ENCODE measurements at places on chromosomes 13 and 19.

GRCh38 chr19:19420570-19421298 lies 15.3 kb downstream of the GATAD2A start:
- no peak for DNase-seq

DNA sequence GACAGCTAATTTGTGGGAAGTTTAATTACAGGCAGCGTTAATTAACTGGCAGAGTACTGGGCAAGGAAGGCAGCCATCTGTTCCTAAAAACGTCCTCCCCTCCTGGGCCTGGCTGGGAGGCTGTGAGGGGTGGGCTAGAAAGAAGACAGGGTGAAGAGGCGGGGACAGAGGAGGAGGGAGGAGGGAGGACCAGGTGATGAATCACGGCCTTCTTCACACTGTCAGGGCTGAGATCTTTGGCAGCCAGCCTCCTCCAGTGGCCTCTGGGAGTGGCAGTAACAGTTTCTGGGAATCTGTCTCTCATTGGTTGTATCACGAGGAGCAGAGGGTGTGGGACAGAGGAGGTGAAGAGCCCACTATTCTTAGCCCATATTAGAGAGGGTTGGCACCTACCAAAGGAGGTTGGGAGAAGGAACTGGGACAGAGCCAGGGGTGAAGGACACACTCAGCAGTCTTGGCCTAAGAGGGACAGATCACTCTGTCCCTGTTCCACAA lies 9.6 kb upstream of the ZNRF4 start:
- DNase-seq, result no peak

GRCh38 chr13:20101467-20102316 lies 59.2 kb downstream of the GJA3 start:
- no peak for DNase-seq

GRCh38 chr13:85194482-85194881 lies 604.7 kb downstream of the SLITRK6 start:
- DNase-seq, result no peak

DNA sequence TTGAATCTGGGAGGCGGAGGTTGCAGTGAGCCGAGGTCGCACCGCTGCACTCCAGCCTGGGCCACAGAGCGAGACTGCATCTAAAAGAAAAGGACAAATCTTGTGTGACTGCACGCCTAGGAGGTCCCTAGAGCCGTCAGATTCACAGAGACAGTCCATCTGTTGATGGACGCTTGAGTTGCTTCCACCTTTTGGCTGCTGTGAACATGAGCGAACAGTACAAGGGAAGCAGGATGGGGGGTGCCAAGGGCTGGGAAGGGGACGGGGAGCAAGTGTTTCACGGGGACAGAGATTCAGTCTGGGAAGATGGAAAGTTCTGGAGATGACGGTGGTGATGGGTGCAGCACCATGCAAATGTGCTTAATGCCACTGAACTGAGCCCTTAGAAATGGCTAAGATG lies 78.7 kb downstream of the GNG7 start:
- no peak for DNase-seq

- DNase-seq, result no peak
These were observed 941 bp downstream of the DUS3L start for GRCh38 chr19:5789886-5790558.

DNA sequence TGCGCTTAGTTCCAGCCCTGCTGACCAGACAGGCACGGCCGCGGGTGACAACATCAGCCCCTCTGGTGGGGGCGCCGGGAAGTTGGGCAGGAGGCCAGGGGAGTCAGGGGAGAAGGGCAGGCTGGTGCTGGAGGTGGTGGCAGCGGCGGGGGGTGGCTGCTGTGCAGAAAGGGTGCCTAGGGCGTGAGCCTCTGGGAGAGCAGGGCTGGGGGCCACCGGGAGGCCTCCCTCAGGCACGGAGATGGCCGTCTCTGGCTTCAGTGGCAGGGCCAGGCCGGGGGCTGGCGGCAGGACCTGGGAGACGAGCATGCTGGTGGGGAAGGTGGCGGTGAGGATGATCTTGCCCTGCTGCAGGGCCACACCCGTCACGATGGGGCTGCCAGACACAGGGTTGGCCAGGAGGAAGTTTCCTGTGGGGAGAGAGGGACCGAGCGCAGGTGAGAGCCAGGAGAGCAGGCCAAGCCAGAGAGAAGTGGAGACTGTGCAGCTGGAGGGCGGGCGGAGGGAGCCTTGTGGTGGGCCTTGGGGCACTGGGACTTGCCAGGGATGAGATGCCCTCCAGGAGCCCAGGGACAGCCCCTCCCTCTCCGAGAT lies 3.3 kb downstream of the SIX5 start:
- no peak for DNase-seq

GRCh38 chr19:14476673-14477401 lies 1.7 kb upstream of the PTGER1 start:
- DNase-seq, result no peak

DNA sequence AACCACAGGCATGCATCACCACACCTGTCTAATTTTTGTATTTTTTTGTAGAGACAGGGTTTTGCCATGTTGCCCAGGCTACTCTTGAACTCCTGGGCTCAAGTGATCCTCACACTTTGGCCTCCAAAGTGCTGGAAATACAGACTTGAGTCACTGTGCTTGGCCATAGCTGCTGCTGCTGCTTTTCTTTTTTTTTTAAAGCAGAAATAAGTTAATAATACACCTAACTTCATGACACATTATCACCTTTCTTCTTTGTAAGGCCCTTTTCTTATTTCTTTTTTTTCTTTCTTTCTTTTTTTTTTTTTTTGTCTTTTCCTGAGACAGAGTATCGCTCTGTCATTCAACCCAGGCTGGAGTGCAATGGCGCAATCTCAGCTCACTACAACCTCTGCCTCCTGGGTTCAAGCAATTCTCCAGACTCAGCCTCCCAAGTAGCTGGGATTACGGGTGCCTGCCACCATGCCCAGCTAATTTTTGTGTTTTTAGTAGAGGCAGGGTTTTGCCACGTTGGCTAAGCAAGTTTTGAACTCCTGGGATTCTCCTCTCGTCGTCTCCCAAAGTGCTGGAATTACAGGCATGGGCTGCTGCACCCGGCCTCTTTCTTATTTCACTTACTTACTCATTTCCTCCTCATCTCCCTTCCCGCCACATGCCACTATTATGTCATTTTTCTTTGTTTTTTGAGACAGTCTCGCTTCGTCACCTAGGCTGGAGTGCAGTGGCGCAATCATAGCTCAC lies 8.7 kb downstream of the SHKBP1 start:
- no peak for DNase-seq

DNA sequence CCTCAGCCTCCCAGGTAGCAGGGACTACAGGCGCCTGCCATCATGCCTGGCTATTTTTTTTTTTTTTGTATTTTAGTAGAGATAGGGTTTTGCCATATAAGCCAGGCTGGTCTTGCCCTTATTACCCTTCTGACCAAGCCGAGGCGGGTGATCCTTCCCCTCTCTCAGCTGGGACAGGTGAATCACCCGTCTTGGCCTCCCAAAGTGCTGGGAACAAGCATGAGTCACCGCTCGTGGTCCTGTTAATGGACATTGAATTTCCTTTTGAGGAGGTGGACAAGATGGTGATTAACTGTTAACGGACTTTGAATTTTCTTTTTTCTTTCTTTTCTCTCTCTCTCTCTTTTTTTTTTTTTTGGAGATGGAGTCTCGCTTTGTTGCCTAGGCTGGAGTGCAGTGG lies 10.6 kb downstream of the CD70 start:
- DNase-seq, result no peak

DNA sequence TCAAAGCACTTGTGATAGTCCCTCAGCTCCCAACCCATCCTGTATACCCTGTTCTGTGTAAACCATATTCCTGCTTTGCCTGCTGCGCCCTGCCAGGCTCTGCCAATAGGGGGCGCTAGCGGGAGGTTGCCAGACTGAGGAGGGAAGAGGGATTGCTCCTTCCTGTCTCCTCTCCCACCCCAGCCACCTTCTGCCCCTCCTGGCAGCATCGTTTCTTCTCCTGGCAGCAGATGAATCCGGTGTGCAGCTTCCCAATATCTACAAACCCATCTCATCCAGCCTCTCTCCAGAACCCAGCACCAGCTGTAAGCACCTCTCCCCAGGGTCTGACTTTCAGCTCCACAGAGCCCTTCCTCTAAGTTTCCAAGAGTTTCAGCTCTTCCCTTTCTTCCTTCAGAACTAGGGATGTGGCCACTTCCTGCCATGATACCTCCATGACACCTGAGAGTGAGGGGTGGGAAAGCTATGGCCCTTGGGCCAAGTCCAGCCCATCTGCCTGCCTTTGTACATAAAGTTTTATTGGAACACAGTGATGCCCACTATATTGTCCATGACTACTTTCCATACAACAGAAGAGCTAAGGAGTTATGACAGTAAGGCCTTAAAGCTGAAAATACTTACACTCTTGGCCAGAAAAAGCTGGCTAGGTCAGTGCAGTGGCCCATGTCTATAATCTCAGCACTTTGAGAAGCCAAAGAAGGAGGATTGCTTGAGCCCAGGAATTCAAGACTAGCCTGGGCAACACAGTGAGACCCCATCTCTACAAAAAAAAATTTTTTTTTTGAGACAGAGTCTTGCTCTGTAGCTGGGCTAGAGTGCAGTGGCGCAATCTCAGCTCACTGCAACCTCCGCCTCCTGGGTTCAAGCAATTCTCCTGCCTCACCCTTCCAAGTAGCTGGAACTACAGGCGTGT lies 34.5 kb upstream of the ATP1A3 start:
- DNase-seq, result no peak

GRCh38 chr13:106329941-106330340 lies 205.5 kb downstream of the EFNB2 start:
- no peak for DNase-seq

DNA sequence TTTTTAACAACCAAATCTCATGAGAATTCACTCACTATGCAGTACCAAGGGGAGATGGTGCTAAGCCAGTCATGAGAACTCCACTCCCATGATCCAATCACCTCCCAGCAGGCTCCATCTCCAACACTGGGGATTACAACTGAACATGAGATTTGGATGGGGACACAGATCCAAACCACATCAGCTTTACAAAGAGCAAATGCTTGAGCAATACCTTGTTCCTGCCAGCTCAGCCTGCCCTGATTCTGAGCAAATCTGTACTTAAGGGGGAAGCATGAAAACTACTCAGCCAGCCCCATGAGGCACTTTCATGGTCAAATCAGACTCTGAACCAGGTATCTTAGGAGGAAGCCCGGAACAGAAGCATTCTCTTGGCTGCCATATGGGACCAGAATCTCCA lies 259.9 kb downstream of the TBC1D4 start:
- no peak for DNase-seq

DNA sequence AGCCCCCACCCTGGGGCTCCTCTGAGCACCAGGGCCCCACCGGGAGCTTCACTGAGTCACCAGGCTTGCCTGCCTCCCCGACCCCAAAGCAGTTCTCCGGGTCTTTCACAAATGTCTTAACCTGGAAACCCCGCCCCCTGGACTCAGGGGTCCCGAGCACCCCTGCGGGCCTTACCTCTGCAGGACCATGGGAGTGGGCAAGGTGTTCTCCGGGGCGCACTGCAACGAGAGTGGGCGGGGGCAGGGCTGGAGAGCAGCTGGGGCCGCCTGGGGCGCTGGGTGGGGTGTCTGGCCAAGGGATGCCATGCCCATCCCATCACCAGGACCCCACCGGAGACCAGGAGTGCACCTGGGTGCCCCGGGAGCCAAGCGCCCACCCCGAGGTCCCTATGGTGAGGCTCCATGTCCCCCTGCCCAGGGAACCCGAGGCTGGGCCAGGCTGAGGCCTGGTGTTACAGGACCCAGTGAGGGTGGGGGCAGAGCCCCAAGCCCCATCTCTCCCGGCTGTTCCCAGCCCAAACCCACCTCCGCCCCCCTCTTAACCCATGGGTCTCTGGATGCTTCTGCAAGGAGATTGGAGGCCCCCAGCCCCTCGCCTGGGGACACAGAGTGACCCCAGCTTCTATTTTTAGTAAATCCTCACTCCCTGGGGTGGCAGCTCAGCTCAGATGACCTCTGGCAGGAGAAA lies 10.9 kb downstream of the MKNK2 start:
- no peak for DNase-seq

- no peak for DNase-seq
These were observed 13.5 kb upstream of the BSG start for GRCh38 chr19:558770-559439.

- DNase-seq, result peak; percentile 17
These were observed 52.6 kb upstream of the URAD start for GRCh38 chr13:28041031-28041461.

GRCh38 chr13:42807241-42807640 lies 25.9 kb downstream of the FAM216B start:
- no peak for DNase-seq

DNA sequence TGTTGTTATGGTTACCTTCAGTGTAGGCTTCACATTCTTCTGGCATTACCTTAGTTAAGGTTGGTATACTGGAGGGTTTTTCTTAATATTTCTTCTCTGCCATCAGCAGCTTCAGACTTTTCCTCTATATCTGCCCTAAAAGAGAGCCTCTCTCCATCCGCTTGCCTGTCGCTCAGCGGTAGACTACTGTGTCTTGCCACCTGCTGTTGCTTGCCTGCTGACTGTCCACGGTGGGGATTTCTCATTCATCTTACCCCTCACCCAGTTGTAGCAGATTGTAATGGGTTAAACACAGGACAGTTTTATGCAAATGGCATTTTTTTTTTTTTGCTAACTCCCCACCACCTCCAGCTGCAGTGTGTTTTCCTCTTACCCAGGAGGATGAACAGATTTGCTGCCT lies 577.2 kb downstream of the SLITRK5 start:
- DNase-seq, result no peak

- no peak for DNase-seq
These were observed 54.7 kb upstream of the URAD start for GRCh38 chr13:28043224-28043623.

DNA sequence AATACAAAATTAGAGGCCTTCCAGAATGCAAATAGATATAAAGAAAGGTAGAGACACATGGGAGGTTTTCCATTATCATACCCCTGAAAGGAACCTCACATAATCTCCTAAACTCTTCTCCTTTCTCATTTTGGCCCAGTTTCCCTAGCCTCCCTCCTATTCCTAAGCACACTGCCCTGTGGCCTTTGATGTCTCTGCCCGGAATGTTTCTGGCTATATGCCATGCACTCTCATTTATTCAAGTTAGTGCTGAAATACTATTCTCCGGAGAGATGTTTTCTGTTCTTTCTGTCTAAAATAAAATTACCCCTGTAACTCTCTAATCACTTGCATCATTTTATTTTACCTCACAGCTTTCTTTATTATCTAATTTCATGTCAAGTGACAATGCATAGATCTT lies 1287.7 kb downstream of the SLITRK5 start:
- no peak for DNase-seq

DNA sequence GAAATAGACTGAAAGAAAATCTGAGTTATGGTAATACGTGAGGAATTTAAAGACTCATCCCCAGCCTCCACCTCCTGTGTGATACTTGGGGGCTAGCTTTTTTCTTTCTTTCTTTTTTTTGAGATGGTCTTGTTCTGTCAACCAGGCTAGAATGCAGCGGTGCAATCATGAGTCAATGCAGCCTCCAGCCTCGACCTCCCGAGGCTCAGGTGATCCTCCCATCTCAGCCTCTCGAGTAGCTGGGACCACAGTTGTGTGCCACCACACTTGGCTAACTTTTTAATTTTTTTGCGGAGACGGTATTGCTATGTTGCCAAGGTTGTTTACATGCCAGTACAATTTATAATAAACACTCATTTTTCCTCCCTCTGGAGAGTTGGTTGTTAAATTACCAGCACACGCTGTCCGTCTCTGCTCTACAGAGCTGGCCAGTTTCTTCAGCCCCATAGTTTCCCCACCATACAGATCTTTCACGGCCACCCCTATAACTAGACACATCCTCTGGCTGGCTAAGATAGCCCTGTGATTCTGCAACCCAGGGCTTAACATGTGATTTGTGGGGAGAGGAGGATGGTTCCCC lies 4.8 kb downstream of the TNFSF9 start:
- DNase-seq, result no peak

GRCh38 chr13:110045919-110046318 lies 259.5 kb upstream of the IRS2 start:
- DNase-seq, result no peak

- DNase-seq, result no peak
These were observed 125.1 kb downstream of the NALCN start for GRCh38 chr13:101291206-101291605.

All from globus pallidus (tissue), 1 donor.